Mammary epithelial cell (primary cell): ENCODE measurements at places on chromosomes 7 and 10.

GRCh38 chr7:92325858-92326257, 80.1 kb downstream of the ANKIB1 start:
- no peak for DNase-seq

DNA sequence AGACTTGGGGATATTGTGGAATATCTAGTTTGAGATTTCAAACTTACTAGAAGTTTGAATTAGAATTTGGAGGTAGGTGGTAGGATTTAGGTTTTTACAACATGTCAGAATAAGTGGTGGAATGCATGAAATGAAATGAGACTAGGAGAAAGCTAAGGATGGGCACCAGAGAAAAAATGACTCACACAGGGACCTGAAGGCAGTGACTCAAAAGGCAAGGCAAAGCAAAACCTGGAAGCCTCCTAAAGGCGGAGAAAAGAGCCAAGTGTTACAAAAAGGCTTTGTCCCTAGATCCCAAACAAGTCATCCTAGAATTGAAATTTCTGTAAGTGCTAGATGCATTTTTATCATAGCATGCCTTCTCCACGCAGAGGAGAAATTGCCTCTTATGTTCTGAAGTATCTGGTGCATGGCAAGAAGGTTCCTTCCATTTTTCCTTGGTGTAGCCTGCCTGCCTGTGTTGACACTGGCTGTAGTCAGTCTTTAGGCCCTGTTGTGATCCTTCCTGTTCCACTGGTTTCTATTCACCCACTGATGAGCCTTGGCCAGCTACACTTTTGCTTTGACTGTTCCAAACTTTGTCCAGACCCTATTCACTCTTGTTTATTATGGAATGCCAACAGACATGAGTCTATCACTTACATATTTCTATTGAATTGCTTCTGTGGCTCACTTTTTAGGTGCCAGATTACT, 109.3 kb downstream of the ETV1 start:
- peak; percentile 87 for DNase-seq

DNA sequence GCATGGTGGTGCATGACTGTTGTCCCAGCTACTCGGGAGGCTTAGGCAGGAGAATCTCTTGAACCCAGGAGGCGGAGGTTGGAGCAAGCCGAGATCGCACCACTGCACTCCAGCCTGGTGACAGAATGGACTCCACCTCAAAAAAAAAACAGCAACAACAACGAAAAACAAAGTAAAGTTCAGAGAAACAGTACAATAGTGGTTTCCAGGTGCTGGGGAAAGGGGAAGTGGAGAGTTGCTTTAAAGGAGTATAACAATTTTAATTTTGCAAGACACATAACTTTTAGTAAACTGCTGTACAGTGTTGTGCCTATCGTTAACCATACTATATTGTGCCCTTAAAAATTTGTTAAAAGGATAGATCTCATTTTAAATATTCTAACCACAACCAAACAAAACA, 662.7 kb upstream of the POT1 start:
- no peak for DNase-seq

DNA sequence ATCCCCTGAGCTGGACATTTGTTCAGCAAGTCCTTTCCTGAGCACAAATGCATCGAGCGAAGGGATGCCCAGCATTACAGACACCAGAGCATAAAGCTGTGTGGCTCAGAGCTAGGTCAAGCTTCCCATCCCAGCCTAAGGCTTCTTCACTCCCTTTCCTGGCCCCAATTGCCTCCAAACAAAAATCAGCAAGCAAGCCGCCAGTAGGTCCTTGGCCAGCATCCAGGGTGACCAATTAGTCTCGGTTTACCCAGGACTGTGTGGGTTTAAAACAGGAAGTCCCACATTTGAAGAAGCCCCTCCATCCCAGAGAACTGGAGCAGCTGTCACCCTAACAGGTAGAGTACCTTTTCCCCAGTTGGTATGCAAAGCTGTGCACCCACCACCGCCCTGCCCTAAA, 51.2 kb downstream of the PRKAG2 start:
- DNase-seq: no peak

DNA sequence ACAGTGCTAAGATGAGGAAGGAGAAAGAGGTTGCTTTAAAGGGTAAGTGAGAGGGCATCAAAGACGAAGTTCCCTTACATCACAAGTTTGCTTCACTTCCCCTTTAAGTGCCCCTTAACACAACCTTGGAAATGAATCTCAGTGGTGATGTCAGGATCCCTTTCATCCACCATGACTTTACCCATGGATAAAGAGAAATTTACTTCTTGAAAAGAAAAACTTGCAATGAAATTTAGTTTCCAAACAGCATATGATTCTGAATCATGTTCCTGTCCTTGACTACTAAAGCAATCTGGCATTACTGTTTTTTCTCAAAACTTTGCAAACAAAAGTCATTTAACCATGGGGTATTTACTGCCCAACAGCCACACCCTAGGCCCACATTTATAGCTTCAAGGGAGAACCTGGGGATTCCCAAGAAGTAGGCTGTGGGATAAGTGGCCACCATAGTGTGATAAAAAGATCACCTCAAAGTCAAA, 135.9 kb downstream of the ITGB8 start:
- DNase-seq: no peak

DNA sequence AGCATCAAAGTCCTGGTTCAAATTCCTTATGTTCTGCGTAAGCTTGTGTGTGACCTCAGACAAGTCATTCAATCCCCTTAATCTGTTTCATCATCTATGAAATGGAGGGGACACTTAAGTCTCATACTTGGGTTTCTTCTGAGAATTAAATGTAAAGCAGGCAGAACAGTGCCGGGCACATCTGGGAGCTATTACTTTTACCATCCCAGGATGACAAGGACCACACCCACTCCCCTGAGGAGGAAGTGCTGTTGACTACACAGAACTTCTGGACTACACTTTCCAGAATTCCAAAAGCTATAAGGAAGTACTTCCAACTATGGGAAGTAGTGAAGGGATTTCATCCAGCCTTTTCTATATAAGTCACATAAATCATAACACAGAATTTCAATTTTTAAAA, 294.9 kb downstream of the IPMK start:
- no peak for DNase-seq

DNA sequence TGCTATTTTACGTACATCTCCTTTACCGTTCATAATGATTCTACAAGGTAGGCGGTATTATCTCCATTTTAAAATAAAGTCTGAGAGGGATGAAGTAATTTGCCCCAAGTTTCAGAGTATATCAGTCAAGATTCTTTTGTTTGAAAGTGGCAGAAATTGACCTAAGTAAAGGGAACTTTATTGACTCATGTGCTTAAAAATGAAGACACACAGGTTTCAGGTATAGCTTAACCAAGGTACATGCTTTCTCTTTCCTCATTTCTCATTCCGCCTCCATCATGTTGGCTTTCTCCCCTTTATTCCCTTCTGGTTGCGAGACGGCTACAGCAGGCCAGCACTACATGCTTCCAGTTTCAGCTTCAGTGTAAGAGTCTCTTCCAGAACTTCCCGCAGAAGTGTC, 77.5 kb downstream of the NOC3L start:
- no peak for DNase-seq

GRCh38 chr7:113071465-113071864, 15.2 kb downstream of the GPR85 start:
- peak; percentile 14 for DNase-seq

GRCh38 chr10:112313911-112314310, 30.7 kb downstream of the TECTB start:
- DNase-seq: no peak

DNA sequence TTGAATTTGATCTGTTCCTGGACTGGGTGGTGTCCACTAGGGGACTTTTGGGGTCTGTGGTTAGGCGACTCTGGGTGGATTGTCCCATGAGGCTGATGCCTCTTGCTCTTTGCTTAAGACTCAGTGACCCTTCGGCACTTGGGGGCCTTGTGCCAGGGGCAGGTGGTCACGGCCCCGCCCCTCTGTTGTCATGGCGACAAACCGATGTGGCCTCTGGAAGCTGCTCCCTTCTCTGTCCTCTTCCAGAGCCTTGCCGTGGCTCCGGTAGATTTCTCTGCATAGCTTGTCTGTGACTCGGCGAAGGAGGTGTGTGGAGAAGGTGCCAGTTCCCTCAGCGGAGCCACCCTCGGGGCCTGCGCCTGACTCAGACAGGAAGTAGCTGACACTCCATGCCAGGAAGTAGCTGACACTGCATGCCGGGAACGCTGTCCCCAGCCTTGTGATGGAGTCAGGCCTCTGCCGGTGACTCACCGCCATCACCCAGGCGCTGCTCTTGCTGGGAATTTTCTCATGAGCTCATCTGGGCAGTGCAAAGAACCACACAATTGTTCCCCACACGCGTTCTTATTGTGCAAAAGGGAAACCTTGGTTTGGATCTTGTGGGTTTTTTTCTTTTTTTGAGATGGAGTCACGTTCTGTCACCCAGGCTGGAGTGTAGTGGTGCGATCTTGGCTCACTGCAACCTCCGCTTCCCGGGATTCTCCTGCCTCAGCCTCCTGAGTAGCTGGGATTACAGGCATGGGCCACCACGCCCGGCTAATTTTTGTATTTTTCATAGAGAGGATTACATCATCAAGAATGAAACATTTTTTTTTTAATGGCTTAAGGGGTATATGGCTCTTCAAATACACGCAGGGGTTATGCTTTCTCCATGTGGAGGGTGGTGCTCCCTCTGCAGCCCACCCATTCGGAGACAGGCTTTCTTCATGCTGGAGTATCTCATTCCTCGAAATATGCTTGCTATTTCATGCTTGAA, 72.6 kb downstream of the PFKFB3 start:
- peak; percentile 99 for DNase-seq

DNA sequence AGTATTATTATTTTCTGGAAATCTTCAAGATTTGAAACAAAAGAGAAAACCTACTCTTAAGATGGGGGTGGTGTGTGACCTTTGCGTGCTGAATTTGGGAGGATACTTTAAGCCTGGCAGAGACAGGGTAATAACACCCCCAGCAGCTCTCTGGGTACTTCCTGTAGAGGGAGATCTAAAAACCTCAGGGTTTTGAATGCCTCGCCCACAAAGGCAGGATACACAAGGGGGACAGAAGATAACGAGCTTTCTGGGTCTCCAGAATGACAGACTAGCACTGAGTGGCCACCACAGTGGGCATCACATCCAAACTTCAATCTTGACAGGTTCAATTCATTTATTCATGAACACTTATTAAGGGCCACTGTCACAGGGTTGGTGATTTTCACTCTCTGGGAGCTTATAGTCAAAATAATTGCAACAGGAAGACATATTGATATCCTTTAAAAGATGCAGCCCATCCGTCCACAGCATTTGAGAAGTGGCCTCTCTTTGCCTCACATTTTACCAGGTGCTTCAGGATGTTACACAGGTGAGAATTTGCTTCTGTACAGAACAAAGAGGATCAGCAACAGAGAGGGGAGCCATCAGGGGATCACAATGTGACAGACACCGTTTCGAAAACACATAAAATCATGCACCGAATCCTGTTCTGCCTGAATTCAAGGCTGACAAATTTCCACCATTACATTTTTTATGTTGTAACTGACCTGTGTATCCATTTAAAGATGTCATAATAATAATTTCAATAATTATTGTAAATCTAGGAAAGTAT, 14.3 kb downstream of the CPA1 start:
- DNase-seq: no peak

DNA sequence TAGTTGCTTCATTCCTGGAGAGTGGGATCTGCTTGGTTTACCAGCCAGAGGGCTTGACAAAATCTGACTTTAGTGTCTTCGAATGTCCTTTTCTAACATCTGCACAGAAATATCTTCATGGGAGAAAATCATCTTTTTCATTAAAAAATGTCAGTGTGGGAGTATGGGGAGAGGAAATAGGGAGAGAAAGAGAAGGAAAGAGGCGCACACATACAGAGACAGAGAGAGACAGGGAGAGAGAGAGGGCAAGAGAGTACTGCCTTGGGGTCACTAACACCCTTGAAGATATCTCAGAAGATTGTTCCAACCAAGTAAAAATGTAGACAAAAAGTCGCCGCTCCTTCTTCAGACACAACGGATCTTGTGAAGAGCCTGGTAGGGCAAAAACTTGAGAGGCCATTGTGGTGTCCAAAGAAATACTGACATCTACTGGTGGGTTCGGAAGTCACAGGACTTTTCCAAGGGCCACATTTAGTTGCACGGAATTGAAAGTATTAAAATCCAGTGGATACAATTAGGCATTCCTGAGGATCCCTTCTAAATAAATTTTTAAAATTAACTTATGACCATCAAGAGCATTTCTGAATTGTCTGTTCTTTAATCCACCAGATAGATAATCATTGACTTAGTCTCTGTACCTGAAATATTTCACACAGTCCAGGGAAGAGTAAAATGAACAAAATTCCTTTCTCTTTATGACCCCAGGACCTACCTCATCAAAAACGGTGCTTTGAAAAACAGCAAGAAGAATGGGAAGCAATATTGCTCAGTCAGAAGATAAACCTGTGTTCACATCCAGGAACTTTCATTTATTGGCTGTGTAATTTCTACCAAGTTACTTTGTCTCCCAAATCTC, 29.7 kb downstream of the VIM start:
- peak; percentile 58 for DNase-seq

DNA sequence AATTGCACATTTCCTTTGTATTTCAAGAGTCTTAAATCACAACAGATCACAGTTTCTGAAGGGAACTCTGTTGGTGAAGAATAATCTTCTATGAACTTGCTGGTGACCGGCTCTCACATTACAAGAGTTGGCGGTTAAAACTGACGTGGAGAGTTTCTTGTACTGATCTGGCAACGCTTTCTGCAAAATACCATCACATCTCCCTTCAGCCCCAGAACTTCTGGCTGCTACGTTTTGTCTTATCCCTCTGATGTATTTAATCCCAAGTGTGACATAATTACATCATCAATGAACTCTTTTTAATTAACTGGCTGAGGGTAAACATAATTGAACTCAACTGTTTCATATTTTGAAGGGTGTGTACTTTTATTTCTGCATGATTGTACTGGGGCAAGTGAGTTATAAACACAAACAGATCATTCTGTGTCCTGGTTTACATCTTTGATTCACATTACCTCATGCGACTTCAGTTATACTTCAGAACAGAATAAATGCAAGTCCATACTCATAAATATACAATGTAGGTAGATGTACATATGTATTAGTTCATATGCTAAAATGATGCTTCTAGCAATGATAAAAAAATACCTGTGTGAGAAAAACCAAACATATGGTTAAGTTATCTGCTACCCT, 105.1 kb upstream of the NPVF start:
- DNase-seq: no peak

DNA sequence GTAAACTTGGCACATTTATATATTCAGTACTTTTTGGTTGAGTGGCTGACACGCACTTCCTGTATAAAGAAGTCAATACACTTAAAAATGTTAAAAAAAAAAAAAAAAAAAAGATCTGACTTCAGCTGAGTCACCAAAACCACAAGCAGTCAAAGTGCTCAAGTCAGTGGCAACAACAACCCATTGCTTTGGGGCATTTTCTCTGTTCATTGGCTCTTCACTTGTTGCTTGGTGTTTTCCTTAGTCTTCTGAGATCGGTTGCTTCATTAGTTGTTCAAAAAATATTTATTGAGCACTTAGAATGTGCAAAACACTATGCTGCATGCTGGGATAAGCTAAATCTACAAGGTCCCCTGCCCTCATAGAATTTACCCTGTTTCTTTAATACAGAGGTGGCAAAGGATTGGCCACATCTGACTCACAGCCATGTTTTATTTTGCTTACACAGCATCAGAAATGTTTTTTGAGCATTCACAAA, 63.7 kb downstream of the ZNRF2 start:
- peak; percentile 92 for DNase-seq

GRCh38 chr10:73964743-73965142, 33.2 kb upstream of the VCL start:
- no peak for DNase-seq

GRCh38 chr10:133465950-133466474, 12.3 kb downstream of the SCART1 start:
- no peak for DNase-seq

- no peak for DNase-seq
Observed at GRCh38 chr7:4026941-4027486, 655.1 kb upstream of the FOXK1 start.

- DNase-seq: no peak
Observed at GRCh38 chr7:126774077-126774476, 478.7 kb downstream of the GRM8 start.
